ENCODE measurements at places on chromosomes 2 and 18.

- peaks cover 10% of the 10 kb centered on the region for H3K27me3 ChIP-seq
- peaks cover 6% of the 10 kb centered on the region for H3K4me1 ChIP-seq
- H3K27ac ChIP-seq = no peak overlapping the region
Observed at GRCh38 chr2:236607471-236608187, 38.0 kb downstream of the ACKR3 start.

- H3K27ac ChIP-seq = no peak overlapping the region
- H3K4me1 ChIP-seq = peaks cover 15% of the 10 kb centered on the region
- peaks cover 29% of the 10 kb centered on the region for H3K27me3 ChIP-seq
- H3K4me3 ChIP-seq = no peak overlapping the region
Observed at GRCh38 chr2:72932045-72932740, 14.9 kb downstream of the EMX1 start.

DNA sequence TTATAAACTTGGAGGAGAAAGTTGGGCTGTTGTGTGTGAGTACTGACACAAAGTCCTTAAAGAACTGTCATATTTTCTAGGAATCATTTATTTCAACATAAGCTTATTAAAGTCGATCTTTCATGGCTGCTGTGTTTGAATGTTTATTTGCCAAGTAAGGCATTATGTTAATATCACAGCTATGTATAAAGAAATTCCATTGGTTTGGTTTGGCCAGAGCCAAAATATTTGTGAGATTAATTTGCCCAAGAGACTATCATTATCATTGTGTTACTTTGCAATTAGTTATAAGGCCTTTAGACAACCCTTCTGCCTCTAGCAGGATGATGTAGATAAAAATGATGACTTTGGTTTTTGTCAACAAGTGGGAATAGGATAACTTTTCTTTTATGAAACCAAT lies 240.6 kb upstream of the NT5C1B start:
- H3K36me3 ChIP-seq = no peaks in the 10 kb centered on the region
- peak; percentile 64 for DNase-seq
- no peak overlapping the region for H3K4me3 ChIP-seq
- H3K27me3 ChIP-seq = no peaks in the 10 kb centered on the region
- peaks cover 30% of the 10 kb centered on the region for H3K4me1 ChIP-seq

- no peaks in the 10 kb centered on the region for H3K27me3 ChIP-seq
- peaks cover 30% of the 10 kb centered on the region for H3K4me1 ChIP-seq
- H3K4me3 ChIP-seq = no peak overlapping the region
- no peak overlapping the region for H3K27ac ChIP-seq
- DNase-seq = peak; percentile 67
Observed at GRCh38 chr18:45171679-45172191, 443.5 kb upstream of the SLC14A2 start.

DNA sequence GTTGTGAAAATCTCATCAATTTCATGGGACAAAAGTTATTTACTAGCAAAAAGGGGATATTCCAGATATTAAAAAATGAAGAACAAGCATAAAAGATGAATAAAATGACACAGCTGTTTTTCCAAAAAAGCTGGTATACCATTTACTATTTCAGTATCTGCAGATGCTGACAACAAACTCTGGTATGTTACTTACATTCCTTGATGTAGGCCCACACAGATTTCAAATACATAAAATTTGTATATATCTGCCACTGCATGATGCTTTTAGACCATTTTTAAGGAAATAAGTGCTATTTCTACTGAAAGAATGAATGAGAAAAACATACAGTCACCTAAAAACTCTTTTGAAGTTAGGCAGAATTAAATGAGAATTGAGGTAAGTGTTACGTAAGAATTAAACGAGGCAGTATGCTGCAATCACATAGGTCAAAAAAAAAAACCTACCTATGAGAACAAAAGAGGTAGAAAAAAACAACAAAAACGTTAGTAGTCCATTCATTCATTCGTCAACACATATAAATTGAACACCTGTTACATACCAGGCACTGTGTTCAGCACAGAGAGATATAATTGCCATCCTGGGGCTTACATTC lies 32.5 kb downstream of the ARL5A start:
- H3K36me3 ChIP-seq = peaks cover 13% of the 10 kb centered on the region
- no peak overlapping the region for H3K27ac ChIP-seq
- H3K27me3 ChIP-seq = no peaks in the 10 kb centered on the region
- DNase-seq = no peak
- no peaks in the 10 kb centered on the region for H3K4me1 ChIP-seq

GRCh38 chr2:205660521-205661124 lies 21.7 kb upstream of the NRP2 start:
- peak overlapping the region; percentile 29 for H3K27ac ChIP-seq
- DNase-seq = peak; percentile 96
- no peaks in the 10 kb centered on the region for H3K36me3 ChIP-seq

GRCh38 chr2:199465390-199465789 lies 7.7 kb upstream of the SATB2 start:
- no peak overlapping the region for H3K4me3 ChIP-seq
- no peak for DNase-seq
- H3K36me3 ChIP-seq = no peaks in the 10 kb centered on the region
- peaks cover 82% of the 10 kb centered on the region for H3K27me3 ChIP-seq

DNA sequence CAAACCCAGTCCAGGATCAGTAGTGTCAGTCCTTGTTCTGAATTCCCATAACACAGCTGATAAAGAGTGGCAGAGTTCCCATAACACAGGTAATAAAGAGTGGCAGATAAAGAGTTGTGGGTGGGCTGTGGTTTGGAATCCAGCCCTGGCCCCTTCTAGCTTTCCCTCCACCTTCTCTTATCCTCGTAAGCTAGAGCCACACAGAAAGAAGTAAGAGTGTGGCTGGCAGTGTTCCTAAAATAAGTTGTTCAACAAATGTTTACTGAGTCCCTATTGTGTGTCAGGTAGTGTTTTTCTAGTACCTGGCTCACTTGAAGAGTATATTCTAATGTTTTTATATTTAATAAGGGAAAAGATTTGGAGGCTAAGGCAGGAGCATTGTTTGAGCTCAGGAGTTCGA lies 65.0 kb upstream of the BCL2L11 start:
- peaks cover 23% of the 10 kb centered on the region for H3K27me3 ChIP-seq
- H3K36me3 ChIP-seq = no peaks in the 10 kb centered on the region
- DNase-seq = no peak
- no peak overlapping the region for H3K27ac ChIP-seq
- H3K4me1 ChIP-seq = no peaks in the 10 kb centered on the region
- H3K4me3 ChIP-seq = no peak overlapping the region

GRCh38 chr2:80002568-80003157 lies 301.9 kb downstream of the LRRTM1 start:
- no peaks in the 10 kb centered on the region for H3K4me1 ChIP-seq
- no peak overlapping the region for H3K4me3 ChIP-seq
- no peaks in the 10 kb centered on the region for H3K27me3 ChIP-seq
- DNase-seq = no peak
- no peak overlapping the region for H3K27ac ChIP-seq

- H3K4me1 ChIP-seq = peaks cover 17% of the 10 kb centered on the region
- no peak overlapping the region for H3K27ac ChIP-seq
- peak; percentile 18 for DNase-seq
- peaks cover 34% of the 10 kb centered on the region for H3K36me3 ChIP-seq
- no peaks in the 10 kb centered on the region for H3K27me3 ChIP-seq
Observed at GRCh38 chr2:241223211-241224017, 34.9 kb downstream of the ANO7 start.

GRCh38 chr2:48235076-48235475 lies 294.9 kb upstream of the STON1 start:
- DNase-seq = no peak
- no peaks in the 10 kb centered on the region for H3K36me3 ChIP-seq
- no peak overlapping the region for H3K4me3 ChIP-seq
- no peak overlapping the region for H3K27ac ChIP-seq
- H3K27me3 ChIP-seq = no peaks in the 10 kb centered on the region
- H3K4me1 ChIP-seq = no peaks in the 10 kb centered on the region

DNA sequence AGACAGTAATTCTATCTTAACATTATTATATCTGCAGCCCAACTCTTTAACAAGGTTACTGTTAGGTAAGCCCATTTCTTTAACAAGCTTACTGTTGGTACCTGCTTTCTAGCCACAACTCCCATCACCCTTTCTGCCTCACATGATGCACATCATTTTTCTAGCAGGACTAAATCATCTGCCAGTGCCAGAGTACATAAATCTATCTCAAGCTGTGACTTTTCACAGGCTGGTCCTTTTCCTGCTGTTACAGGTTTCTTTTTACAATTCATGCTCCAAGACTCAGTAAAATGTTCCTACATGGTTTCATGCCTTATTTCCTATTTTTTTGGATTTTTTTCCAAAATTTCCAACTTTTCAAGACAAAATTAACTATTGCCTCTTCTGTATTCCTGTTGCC lies 30.4 kb upstream of the ZC3H15 start:
- H3K36me3 ChIP-seq = no peaks in the 10 kb centered on the region
- no peak overlapping the region for H3K4me3 ChIP-seq
- H3K27me3 ChIP-seq = no peaks in the 10 kb centered on the region
- H3K27ac ChIP-seq = no peak overlapping the region
- peaks cover 10% of the 10 kb centered on the region for H3K4me1 ChIP-seq

- H3K27me3 ChIP-seq = no peaks in the 10 kb centered on the region
- no peak overlapping the region for H3K4me3 ChIP-seq
- no peak for DNase-seq
- H3K4me1 ChIP-seq = no peaks in the 10 kb centered on the region
Observed at GRCh38 chr2:150971910-150972309, 289.8 kb downstream of the RBM43 start.

DNA sequence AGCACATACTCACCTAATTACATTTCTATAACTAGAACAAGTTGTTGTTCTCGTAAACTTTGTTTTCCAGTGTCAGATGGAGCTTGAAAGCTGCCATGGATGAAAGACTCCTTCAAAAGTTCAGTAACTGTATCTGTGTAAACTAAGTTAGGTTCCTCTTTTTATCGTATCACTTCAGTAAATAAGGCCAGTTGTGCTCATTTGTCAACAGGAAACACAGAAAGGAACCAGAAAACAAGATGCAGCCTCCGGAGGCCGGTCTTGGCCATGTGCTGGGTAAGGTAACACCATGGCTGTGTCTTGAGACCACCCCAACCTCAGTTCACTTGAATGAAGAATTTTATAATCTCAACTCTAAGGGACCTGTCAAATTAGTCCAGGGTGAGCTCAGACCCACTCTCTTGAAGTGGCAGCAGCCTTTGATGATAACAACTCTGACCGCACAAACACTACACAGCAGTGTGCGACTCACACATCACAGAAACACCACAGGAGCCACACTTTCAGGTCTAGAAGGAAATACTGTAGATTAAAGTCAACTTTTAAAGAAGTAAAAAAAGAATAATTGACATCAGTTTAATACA lies 213.8 kb downstream of the AFF3 start:
- no peak for DNase-seq
- no peaks in the 10 kb centered on the region for H3K27me3 ChIP-seq
- H3K27ac ChIP-seq = no peak overlapping the region
- no peak overlapping the region for H3K4me3 ChIP-seq

- no peak overlapping the region for H3K4me3 ChIP-seq
- peaks cover 28% of the 10 kb centered on the region for H3K4me1 ChIP-seq
- no peak overlapping the region for H3K27ac ChIP-seq
- DNase-seq = no peak
Observed at GRCh38 chr18:22689712-22690111, 243.4 kb upstream of the RBBP8 start.

GRCh38 chr2:29202819-29203495 lies 87.7 kb downstream of the CLIP4 start:
- H3K27ac ChIP-seq = no peak overlapping the region
- H3K27me3 ChIP-seq = no peaks in the 10 kb centered on the region
- peaks cover 3% of the 10 kb centered on the region for H3K4me1 ChIP-seq
- no peaks in the 10 kb centered on the region for H3K36me3 ChIP-seq
- DNase-seq = no peak

DNA sequence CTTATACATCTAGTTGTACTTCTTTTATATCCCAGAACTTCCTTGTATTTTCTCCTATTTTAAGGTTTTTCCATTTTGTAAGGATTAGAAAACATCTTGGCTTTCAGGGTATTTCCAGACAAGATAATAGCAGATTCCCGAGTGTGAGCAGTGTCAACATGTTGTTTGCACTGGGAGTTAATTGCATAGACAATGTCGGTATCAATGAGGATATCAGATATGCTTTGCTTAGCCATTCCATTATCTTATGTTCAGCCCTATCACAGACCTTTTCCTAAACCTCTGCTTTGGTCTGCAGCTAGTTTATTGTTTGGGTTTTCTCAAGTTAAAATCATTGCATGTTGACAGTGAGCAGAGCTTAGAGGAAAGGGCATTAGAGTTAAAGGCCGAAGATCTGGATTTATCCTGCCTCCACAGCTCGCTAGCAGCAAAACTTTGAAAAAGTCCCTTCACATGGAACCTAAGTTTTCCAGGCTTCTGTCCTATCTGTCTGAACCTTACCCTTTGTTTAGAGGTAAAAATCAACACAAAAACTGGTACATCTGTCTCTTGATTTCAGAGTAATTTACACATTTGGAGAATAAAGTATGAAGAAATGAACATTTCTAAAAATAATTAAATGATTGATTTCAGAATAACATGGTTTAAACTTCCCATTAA lies 355.4 kb downstream of the KIAA1328 start:
- no peaks in the 10 kb centered on the region for H3K4me1 ChIP-seq
- DNase-seq = no peak
- no peaks in the 10 kb centered on the region for H3K27me3 ChIP-seq
- no peak overlapping the region for H3K27ac ChIP-seq

GRCh38 chr18:61666876-61667590 lies 225.8 kb downstream of the RNF152 start:
- peaks cover 7% of the 10 kb centered on the region for H3K27me3 ChIP-seq
- H3K36me3 ChIP-seq = no peaks in the 10 kb centered on the region
- no peak overlapping the region for H3K27ac ChIP-seq
- H3K4me1 ChIP-seq = no peaks in the 10 kb centered on the region

DNA sequence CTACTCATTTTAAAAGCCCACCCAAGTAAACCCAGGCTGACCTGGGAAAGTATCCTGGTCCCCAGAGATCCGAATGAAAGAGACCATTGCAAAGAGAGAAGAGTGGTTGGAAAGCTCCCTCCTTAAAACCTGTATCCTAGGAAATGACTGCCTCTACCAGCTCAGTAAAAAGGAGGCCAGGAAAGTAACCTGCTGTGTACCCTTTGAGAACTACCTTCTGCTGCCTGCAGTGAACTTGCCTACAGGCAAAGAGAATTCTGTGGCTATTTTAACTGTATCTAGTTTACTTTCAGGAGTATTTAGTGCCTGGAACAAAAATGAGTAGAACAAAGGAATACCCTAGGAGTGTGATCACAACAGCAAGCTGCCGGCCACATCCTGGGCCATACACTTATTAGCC lies 641.7 kb upstream of the NRXN1 start:
- H3K4me1 ChIP-seq = no peaks in the 10 kb centered on the region
- no peak overlapping the region for H3K4me3 ChIP-seq
- no peak for DNase-seq
- H3K36me3 ChIP-seq = no peaks in the 10 kb centered on the region
- no peak overlapping the region for H3K27ac ChIP-seq

- H3K4me1 ChIP-seq = peaks cover 2% of the 10 kb centered on the region
- no peak overlapping the region for H3K27ac ChIP-seq
- DNase-seq = no peak
- no peak overlapping the region for H3K4me3 ChIP-seq
- no peaks in the 10 kb centered on the region for H3K27me3 ChIP-seq
Observed at GRCh38 chr2:11368059-11368572, 23.7 kb upstream of the ROCK2 start.

- no peaks in the 10 kb centered on the region for H3K4me1 ChIP-seq
- no peak overlapping the region for H3K4me3 ChIP-seq
- DNase-seq = peak; percentile 50
- no peaks in the 10 kb centered on the region for H3K36me3 ChIP-seq
- no peak overlapping the region for H3K27ac ChIP-seq
Observed at GRCh38 chr18:49768051-49768391, 45.3 kb downstream of the ACAA2 start.

- no peaks in the 10 kb centered on the region for H3K36me3 ChIP-seq
- H3K4me1 ChIP-seq = peaks cover 11% of the 10 kb centered on the region
- H3K4me3 ChIP-seq = no peak overlapping the region
- no peak for DNase-seq
Observed at GRCh38 chr2:43023791-43024514, 202.5 kb downstream of the ZFP36L2 start.

Measured in astrocyte (in vitro differentiated cells and primary cell).